ENCODE measurements at places on chromosomes 2 and 18. TPM values are rescaled to one million over a fixed set of nuclear protein-coding genes. Genes with fewer than 3 reads are reported as not detected.

The BCL2 gene
- 78.2 TPM for total RNA-seq

The CGREF1 gene
- 0.10 TPM for total RNA-seq

The ALLC gene
- total RNA-seq, result not detected

The TUBA4B gene
- total RNA-seq, result not detected

The SEC11C gene
- total RNA-seq, result 31.9 TPM

The SERPINE2 gene
- total RNA-seq, result 2.5 TPM

The EDAR gene
- 2.5 TPM for total RNA-seq

The FHOD3 gene
- total RNA-seq, result not detected

The CYS1 gene
- 0.10 TPM for total RNA-seq

The ASXL2 gene
- total RNA-seq, result 4.4 TPM

The ERFE gene
- 0.10 TPM for total RNA-seq

The NOSTRIN gene
- total RNA-seq, result 2.0 TPM

The NT5C1B gene
- total RNA-seq, result not detected

The FKBP1B gene
- total RNA-seq, result 4.5 TPM

The G6PC2 gene
- total RNA-seq, result not detected

The VIT gene
- not detected for total RNA-seq

The GALR1 gene
- under 0.01 TPM for total RNA-seq

The MCFD2 gene
- total RNA-seq, result 31.3 TPM

The KLHL41 gene
- total RNA-seq, result 0.10 TPM

The GLI2 gene
- total RNA-seq, result not detected
